ENCODE measurements at places on chromosomes 7 and 10.

- no peak for DNase-seq
Measured at GRCh38 chr10:31819391-31819820, 109.2 kb downstream of the ARHGAP12 start.

- DNase-seq = no peak
Measured at GRCh38 chr7:100794741-100795140, 32.6 kb downstream of the EPHB4 start.

DNA sequence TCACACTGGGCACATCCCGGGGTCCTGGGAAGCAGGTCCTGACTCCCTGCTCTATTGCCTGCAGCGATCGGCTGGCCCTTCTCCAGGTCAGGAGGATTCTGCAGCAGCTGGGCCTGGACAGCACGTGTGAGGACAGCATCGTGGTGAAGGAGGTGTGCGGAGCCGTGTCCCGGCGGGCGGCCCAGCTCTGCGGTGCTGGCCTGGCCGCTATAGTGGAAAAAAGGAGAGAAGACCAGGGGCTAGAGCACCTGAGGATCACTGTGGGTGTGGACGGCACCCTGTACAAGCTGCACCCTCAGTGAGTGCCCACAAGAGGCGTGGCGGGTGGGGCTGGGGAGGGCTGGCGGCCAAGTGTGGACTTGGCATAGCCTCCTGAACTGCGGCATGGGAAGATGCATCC is 12.8 kb upstream of the HK1 start:
- no peak for DNase-seq

DNA sequence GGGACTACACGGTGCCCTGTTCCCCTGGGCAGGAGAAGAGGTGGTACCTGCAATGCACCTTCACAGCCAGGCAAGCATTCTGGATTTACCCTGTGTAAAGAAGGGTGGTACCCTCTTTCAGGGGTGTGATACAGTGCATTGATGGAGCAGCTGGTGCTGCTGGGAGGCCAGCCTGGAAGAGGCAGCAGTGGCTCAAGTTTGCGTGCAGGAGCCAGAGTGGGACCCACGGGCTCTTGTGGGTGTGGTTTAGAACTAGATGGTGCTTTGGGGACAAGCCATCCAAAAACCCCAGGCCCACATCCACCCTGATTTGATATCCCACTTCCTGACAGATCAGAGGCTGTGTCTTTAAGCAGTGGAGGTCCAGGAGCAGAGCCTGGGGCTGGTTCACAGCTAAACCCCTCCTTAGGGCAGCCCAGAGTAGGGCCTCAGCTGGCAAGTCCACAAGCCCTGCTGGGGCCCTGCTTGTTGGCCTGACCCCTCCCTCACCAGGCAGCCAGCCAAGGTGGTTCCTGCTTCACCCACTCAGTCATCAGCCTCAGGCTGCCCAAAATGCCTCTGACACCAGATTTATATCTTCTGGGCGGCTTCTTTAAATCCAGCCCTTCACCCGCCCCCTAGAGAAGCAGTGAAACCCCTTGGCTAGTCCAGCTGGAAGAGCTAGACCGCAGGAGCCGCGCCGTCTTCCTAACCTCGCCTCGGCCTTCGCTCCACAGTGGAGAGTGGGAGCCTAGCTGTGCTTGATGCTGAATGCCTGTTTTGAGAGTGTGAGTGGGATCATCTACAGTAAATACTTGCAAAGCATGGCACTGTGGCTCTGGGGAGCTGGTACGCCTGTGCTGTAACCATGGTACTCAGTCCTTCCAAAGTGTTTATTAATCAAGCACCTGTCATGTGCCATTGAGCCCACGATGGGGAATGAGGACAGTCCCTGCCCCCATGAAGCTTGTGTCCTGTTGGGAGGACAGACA is 1.4 kb upstream of the ASIC3 start:
- no peak for DNase-seq

- DNase-seq = no peak
Measured at GRCh38 chr10:22053048-22053447, 49.5 kb upstream of the DNAJC1 start.

GRCh38 chr7:122951006-122951405 is 44.5 kb downstream of the TAS2R16 start:
- DNase-seq = no peak

- no peak for DNase-seq
Measured at GRCh38 chr10:4285121-4285520, 500.1 kb upstream of the KLF6 start.

- no peak for DNase-seq
Measured at GRCh38 chr10:14550471-14550981, 219.8 kb upstream of the FRMD4A start.
